ENCODE measurements at places on chromosomes 4 and X.

DNA sequence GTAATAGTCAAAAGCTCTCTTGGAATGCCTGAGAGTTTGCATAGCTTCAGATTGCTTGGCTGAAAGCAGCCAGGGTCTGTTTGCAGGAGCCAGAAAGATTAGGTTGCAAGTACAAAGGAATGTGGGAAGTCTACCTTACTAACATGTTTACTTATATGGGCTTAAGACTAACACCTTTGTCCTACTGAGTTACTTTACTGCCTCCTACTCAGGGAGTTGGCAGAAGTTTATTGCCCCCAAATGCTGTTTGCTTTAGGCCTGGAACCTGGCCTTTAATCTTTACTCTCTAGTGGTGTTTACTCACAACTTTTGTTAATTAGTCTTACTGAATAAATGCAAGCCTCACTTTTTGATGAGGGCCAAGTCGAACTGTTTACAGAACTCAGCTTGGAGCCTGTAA lies 219.4 kb upstream of the ZC4H2 start:
- no peak for DNase-seq

DNA sequence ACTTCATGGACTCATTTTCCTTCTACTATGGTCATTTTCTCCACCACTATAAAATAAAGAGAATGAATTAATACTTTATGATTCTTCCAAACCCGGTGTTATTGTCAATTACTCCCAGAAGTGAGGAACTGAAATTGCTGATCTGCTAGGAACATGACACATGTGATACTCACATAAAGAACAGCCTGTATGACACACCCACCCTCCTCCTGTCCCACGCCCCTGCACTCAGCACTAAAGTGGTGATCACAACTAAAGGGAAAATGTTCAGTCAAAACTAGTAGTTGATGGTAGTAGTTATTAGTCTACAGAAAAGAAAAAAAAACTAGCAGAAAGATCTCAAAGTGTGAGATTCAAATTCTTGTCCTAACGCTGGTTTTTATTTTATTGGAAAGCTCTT lies 1508.3 kb downstream of the RAPGEF2 start:
- DNase-seq, result no peak

DNA sequence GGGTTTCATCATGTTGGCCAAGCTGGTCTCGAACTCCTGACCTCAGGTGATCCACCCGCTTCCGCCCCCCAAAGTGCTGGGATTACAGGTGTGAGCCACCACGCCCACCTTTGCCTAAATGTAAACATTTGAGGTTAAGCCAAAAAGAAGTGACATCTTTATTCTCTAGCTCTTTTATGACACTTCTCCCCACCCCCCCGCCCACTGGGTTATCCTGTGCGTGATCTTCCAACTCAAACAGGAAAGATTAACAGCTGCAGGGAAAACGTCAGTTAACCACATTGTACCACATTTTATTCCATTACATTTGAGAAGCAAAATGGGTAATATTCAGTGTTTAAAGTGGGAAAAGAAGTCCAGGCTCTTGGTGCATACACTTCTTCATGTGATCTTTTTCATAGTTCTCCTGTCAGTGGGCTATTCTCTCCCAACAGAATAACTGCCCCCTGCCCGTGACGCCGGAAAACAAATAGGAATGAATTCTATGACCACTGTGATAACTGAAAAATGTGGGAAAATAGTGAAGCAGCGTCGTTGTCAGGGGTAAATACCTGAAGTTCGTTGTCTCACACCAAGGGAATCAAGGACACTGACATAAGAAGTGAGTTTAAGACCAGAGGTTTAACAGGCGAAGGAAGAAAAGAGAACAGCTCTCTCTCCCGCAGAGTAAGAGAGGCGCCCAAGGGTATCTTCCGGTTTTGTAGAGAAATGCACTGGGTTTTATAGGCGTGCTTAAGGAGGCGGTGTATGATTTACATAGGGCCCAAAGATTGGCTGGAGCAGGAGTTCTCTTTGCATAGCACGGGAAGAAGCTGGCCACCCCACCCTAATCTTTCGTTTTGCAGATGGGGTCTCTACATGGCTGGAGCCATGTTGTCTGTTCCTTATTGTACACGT lies 9.7 kb upstream of the SRD5A3 start:
- no peak for DNase-seq

- DNase-seq, result no peak
These were observed 250.4 kb upstream of the GIMD1 start for GRCh38 chr4:106618956-106619355.

GRCh38 chr4:122450847-122451246 lies 5.7 kb downstream of the IL2 start:
- DNase-seq, result no peak

DNA sequence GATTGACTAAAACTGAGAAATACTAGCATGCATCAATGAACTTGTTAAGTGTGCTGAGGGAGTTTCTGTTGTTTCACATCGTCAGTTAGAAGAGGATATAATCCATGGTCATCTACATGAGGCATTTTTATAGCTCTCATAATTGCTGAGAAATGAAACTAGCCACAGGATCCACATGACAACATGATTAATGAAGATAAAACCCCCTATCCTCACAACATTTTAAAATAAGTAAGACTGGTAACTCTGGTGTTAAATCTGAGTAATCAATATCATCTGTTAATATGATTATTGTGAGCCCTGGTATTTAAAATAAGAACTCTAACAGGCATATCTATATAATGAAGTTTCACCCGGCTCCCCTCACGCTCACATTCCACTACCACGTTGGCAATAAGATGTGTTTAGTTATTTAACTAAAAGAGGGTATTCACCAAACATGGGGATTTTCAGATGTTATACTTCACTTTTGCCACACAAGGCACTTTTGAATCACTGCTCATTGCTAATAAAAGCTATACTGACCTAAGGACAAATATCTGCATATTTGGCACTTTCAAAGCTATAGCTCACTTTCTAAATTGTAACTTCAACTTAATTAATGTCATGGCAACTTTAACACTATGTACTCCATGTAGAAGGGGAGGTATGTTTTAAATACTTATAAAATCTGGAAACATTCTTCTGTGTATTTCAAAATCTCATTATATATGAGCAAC lies 6.7 kb downstream of the UNC5C start:
- DNase-seq, result no peak

GRCh38 chr4:40548256-40548655 lies 81.4 kb downstream of the RBM47 start:
- no peak for DNase-seq

DNA sequence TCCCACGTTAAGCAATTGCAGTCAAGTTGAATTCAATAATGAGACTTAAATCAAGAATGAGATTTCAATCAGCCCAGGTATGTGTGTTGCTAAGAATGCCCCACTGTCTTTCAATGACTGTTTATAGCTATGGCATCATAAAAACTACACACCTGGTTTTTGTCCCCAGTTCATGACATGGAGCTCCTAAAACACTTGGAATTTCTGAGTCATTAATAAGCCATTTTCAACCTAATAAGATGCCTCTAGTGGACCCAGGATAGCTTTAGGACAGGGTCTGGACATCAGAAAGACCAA lies 72.7 kb upstream of the STS start:
- no peak for DNase-seq

DNA sequence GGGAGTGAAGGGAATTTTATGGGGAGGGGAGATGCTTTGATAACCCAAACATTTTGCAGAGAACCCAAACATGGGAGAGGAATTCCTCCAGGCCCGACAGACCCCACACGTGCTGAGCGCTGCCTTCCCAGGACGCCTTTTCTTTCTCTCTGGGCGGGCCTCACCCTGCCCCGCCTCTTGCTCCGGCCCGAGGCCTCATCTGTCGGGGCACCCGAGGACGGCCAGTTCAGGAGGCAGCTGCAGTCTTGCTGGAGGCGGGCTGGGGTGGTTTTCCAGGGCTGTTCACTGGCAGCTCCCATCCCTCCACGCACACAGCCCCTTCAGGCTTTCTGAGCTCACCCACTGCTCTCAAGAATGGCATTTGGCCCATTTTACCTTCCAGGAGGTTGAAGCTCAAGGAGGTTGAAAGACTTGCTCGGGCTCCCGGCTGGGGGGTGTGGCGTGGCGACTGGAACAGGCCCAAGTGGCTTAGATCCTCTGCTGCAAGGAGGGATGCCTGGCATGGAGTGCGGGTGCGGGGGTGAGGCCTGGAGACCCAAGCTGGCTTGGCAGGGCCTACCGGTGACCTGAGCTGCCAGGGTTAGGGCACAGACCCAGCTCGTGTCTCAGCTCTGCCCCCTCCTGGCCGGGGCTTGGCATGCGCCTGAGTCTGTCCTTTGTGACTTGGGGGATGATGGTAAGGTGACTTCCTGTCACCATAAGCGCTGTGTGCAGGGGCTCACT lies 99.2 kb downstream of the PSAPL1 start:
- DNase-seq, result no peak

GRCh38 chr4:102104278-102104677 lies 241.0 kb downstream of the SLC39A8 start:
- no peak for DNase-seq

- DNase-seq, result no peak
These were observed 50.5 kb upstream of the OGT start for GRCh38 chrX:71482228-71482958.

DNA sequence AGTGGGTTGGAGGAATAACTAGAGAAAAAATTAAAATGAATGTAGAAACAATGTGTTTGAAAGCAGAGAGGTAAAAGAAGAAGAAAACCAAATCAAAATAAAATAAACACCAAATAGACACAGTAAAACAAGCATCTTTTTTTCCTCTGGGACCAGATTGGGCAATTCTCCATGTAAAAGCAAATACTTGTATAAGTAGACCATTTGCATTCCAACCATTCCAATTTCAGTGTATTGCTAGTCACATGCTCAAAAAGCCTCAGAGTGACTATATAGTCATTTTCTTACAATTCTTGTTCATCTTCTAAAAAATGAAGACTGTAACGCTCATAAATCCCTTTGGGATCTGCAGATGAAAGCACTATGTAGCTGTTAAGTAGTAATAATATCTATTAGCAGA lies 969.5 kb downstream of the PCDH18 start:
- no peak for DNase-seq

DNA sequence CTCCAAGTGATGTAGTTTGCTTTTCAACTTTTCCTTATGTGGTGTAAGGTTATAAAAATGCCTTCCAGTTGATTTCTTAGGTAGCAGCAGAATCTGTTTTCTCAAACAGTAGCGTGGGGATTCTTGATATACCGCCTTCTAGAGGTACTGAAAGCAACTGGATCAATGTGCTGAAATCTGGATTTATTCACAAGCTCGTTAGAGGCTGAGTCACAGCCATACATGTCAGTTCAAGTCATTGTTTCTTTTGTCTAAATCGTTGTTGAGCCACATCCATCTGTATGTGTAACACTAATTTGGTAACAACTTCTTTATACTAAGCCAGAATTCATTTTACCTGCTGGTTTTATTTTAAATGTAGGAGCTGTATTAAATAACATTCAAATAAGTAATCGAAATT lies 200.0 kb upstream of the MAD2L1 start:
- no peak for DNase-seq

GRCh38 chr4:2837904-2838496 lies 5.6 kb upstream of the ADD1 start:
- DNase-seq, result peak; percentile 60

GRCh38 chr4:53702334-53703266 lies 111.3 kb upstream of the LNX1 start:
- DNase-seq, result peak; percentile 15

DNA sequence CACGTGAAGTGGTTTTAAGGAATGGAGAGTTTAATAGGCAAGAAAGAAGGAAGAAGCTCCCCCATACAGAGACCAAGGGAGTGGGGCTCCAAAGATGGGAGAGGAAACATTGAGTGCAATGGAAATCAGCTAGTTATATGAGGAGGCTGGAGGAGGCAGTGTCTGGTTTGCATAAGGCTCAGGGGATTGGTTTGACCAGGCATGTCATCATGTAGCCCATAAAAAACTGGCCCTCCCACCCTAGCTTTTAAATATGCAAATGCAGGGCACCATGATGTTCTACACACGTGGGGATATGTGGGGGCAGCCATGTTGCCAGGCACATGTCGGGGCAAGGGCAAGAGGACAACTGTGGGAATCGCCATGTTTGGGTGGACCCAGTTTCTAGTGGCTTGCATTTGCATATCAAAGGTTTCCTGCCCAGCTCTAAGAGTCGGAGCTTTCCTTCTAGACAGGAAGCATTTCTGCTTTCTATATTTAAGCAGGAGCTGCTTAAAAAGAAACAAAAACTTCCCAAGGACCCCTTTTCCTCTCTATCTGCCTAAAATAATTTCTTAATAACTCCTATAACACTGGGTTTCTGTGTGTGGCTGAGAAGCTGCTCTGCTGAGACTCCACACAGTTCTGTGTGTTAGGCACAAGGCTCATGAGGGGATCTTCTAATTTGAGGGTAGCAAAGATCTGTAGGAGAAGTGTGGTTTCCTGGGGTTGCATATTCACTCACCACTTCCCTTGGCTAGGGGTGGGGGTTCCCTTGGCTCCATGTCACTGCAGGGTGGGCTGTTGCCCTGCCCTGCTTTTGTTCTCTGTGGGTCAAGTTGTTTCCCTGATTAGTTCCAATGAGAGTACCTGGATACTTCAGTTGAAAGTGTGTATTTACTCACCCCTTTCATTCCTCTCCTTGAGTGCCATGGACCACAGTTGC lies 113.5 kb downstream of the VSIG4 start:
- peak; percentile 81 for DNase-seq

DNA sequence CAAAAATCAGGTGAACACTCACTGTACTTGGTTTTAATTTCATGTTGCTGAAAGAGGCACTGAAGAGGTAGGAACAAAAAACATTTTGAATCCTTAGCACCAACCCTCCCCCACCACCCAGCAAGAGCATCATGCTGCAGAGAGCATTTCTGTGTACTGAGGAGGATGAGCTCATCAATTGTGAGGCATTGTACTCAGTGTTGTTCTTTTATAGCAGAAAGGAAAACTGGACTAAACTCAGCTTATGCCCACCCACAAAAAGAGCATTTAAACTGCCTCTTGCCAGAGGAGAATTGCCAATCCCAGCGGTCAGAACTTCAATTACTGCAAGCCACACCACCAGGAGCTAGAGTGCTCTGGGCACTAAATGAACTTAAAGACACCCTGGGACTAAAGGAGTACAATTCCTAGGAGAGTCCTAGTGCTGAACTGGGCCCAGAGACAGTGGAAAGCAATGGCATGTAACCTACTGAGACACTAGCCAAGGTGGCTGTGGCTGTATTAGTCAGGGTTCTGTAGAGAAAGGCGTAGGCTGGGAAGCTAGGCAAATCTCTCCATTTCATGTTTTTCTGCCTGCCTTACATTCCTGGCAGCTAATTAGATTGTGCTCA lies 280.7 kb upstream of the KLHL4 start:
- no peak for DNase-seq

DNA sequence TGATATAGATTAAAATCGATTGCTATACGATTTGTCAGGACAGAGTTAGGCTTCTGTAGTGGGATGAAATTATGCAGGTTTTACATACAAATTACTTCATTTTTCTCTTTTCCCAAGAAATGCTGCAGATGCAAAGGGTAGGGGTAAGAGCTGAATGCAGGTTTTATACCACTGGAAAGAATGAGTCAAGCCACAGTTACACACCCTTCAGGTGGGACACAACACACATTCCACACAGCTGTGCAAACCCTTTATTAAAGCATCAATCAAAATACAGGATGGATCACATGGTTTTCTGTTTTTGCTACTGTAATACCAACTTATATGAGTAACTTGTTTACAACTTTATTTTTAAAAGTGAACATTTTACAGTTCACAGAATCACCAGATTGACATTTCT lies 39.8 kb downstream of the MFAP3L start:
- DNase-seq, result no peak

GRCh38 chr4:168183717-168184571 lies 91.6 kb downstream of the ANXA10 start:
- DNase-seq, result no peak

- no peak for DNase-seq
These were observed 80.9 kb downstream of the C4orf33 start for GRCh38 chr4:129176864-129177263.

GRCh38 chr4:128521648-128522111 lies 234.1 kb upstream of the PGRMC2 start:
- DNase-seq, result no peak

Data from T-helper 2 cell (primary cell).